ENCODE measurements at places on chromosomes 4 and X.

DNA sequence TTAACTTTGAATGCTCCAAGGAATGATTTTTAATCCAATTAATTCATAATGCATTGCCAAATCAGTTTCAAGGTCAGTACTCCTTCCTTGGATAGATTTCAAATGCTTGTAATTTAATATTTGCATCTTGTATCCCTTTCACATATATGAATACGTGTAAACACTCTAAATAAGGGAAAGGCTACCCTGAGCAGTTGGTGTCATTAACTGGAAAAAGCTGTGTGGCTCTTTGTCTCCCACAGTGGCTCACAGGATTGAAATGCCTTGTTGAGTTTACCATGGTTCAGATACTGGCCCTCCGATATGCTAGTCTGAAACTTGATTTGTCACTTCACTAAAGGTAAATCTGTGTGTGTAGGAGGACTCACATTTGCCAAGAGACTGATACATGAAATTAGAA lies 16.7 kb upstream of the ACOT9 start:
- no peak for DNase-seq

DNA sequence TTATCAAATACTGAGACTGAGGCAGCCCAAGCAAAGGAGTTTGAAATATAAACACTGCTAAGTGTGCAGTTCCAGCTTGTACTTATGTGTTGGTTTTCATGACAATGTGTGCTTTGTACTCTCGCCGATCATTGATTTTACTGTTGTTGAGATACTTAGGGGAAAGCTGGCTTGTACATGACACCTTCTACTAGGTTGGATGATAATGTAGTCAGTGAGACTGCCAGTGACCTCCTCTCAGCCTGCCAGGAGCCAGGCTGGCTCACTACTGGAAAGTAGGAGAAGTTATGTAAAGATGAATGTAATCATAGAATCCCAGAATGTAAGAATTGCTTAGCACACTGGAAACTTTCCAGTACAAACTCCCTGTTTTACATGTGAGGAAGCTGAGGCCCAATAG lies 132.0 kb downstream of the AFF2 start:
- no peak for DNase-seq

DNA sequence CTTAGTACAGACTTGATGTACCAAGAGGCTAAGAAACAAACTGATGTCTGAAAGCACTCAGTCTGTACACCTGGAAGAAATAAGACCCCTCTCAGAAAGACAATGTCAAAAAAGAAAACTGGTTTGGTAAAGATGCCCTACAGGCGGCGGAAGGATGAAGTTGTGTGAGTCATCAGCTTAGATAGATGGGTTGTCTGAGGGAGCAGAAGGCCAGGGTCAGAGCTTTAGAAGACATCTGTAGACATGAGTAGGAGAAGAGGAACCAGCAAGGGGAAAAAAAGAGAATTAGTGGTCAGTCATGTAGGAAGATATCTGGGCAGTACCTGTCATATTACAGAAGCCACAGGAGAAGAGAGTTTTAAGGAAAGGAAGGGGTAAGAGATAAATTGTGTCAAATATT lies 8.3 kb downstream of the SRPX2 start:
- DNase-seq: no peak

GRCh38 chr4:3251691-3252479 lies 2.9 kb downstream of the MSANTD1 start:
- DNase-seq: no peak

GRCh38 chr4:181969151-181969550 lies 274.1 kb upstream of the TENM3 start:
- DNase-seq: no peak

GRCh38 chr4:5527211-5527610 lies 181.1 kb downstream of the EVC2 start:
- no peak for DNase-seq

GRCh38 chr4:8347660-8348059 lies 78.1 kb downstream of the HTRA3 start:
- no peak for DNase-seq

Measured in stimulated activated CD4-positive, alpha-beta T cell treated with anti-CD3 and anti-CD28 coated beads, Interleukin-12 subunit alpha, Interleukin-12 subunit beta, amount 100 ng/mL, for 4 hours (primary cell).